ENCODE measurements at places on chromosomes 6 and 20. TPM values are rescaled to one million over a fixed set of nuclear protein-coding genes. Genes with fewer than 3 reads are reported as not detected.

The SLC22A16 gene
- not detected for total RNA-seq

The LCA5 gene
- total RNA-seq: 14.7 TPM

The IL20RA gene
- not detected for total RNA-seq

The TRIM10 gene
- 0.31 TPM for total RNA-seq

The PROKR2 gene
- total RNA-seq: 44.8 TPM

The PSORS1C1 gene
- total RNA-seq: not detected

The HLA-E gene
- total RNA-seq: 22.2 TPM

The ZNF311 gene
- total RNA-seq: 8.1 TPM

The NFATC2 gene
- total RNA-seq: 0.63 TPM

The SLC17A2 gene
- not detected for total RNA-seq

The UBE2C gene
- total RNA-seq: 10.6 TPM

The TMEM151B gene
- 63.2 TPM for total RNA-seq

The GSS gene
- total RNA-seq: 41.9 TPM

The HDDC2 gene
- 32.9 TPM for total RNA-seq

The MYCT1 gene
- 2.2 TPM for total RNA-seq

The HLA-DQA1 gene
- total RNA-seq: not detected

The MYH7B gene
- 0.31 TPM for total RNA-seq

The NR2E1 gene
- 13.5 TPM for total RNA-seq

The RAET1E gene
- not detected for total RNA-seq

The PSMG4 gene
- total RNA-seq: 70.1 TPM

The FBXL4 gene
- 32.6 TPM for total RNA-seq

The ABCF1 gene
- 24.7 TPM for total RNA-seq

The ZNF292 gene
- 258 TPM for total RNA-seq

The DYNLT2 gene
- total RNA-seq: 4.1 TPM

The CLIC5 gene
- 1.9 TPM for total RNA-seq

The TMC2 gene
- total RNA-seq: 7.5 TPM

The HLA-DQB2 gene
- not detected for total RNA-seq

The DDO gene
- total RNA-seq: not detected

The SOX18 gene
- 0.63 TPM for total RNA-seq

The ZBTB46 gene
- total RNA-seq: 20.3 TPM

The SRSF12 gene
- 38.2 TPM for total RNA-seq

The LTB gene
- total RNA-seq: not detected

The SLC22A7 gene
- total RNA-seq: 1.9 TPM

The CGAS gene
- 1.6 TPM for total RNA-seq

The TMEM217 gene
- total RNA-seq: not detected

The BMP5 gene
- 0.94 TPM for total RNA-seq

The PCED1A gene
- 32.9 TPM for total RNA-seq

The PHACTR1 gene
- 90.5 TPM for total RNA-seq

The MEP1A gene
- total RNA-seq: not detected

The FOXA2 gene
- not detected for total RNA-seq

The DAAM2 gene
- total RNA-seq: 14.1 TPM

The MAS1 gene
- 0.31 TPM for total RNA-seq

The LKAAEAR1 gene
- 0.63 TPM for total RNA-seq

The SNAP25 gene
- 100 TPM for total RNA-seq

The KCNK5 gene
- total RNA-seq: not detected

The PGBD1 gene
- total RNA-seq: 20.7 TPM

The PRDM13 gene
- total RNA-seq: not detected

The BANF2 gene
- not detected for total RNA-seq

The HTR1E gene
- total RNA-seq: 0.63 TPM

The SMLR1 gene
- total RNA-seq: not detected

The TGIF2 gene
- total RNA-seq: 8.8 TPM

The ULBP1 gene
- total RNA-seq: 1.9 TPM

The TMEM170B gene
- total RNA-seq: 56.0 TPM

The BFSP1 gene
- 0.31 TPM for total RNA-seq

The KIF25 gene
- total RNA-seq: not detected

The MMS22L gene
- total RNA-seq: 39.4 TPM

The CNKSR3 gene
- 5.0 TPM for total RNA-seq

All from parietal lobe (tissue), 2 donors.